Kidney (tissue), 22 donors: ENCODE measurements at places on chromosomes 6 and 20. TPM values are rescaled to one million over a fixed set of nuclear protein-coding genes. Genes with fewer than 3 reads are reported as not detected.
A peak's percentile ranks its signal among the peaks of the same experiment; 100 is the strongest.

Gene KCNQ5
- total RNA-seq = 0.50 TPM

DNA sequence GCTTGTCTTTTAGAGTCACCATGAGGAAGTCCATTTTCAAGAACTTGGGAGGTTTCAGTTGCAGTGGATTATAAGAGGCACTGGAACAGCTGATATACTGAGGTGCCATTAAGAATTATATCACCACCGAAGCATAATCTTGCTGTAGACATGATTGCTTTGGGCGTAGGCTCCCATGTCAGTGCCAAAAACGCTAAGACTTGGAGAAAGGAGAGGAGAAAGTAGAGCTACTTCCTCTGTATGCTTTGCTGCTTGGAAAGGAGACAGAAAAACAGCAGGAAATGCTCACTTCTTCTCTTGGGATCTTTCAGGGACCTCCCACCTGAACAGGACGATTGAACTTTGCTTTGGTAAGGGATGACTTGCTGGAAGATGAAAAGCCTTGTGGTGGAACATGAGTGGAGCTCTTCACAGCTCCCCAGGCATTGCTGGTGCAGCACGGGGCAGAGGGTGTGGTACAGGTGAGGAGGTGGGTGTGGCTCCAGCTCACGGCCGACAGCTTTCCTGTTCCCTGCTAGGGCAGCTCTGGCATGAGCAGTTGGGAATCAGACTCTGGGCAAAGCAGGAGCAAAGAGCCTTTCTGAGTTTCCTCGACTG lies 190.4 kb upstream of the JAG1 start:
- H3K27me3 ChIP-seq = no peaks in the 10 kb centered on the region
- DNase-seq = peak; percentile 33
- H3K4me3 ChIP-seq = peak overlapping the region; percentile 32

Gene FKBP1C
- total RNA-seq = 0.25 TPM

DNA sequence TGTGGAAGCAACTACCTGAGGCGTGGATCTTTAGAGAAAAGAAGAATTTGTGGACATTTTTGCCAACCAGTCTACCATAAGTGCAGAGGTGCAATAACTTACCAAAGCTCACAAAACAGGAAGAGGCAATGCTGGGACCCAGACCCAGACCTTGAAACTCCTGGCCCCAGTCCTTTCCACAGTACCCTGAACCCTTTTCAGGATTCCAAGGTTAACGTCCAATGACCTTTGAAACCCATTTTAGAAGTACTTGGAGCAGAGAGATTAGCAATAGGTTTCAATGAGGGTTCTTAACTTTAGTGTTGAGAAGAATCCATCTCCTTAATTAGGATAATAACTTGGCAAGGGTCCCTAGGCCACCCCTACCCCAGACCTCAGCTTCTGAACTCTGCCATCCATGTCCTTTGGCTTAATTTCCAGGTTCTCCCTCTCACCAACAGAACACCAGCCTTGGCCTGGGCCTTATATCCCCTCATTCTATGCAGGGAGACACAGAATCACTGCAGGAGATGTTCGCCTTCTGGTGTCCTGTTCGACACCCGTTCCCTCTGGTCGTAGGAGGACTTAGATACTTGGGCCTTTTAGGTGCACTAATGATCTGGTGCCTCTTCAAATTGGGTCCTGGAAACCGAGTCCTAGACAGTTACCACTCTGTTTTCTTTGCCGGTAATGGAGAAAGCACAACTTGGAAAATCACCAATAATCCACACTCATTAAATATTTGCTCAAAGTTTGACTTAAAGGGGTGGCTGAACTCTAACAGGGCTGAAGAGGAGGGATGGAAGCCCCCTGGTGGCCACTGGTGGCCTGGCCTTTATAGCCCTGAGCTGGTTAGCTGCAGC lies 40.6 kb downstream of the ISM1 start:
- H3K36me3 ChIP-seq = no peaks in the 10 kb centered on the region
- H3K4me1 ChIP-seq = no peaks in the 10 kb centered on the region
- no peaks in the 10 kb centered on the region for H3K27me3 ChIP-seq
- no peak overlapping the region for H3K27ac ChIP-seq
- DNase-seq = peak; percentile 61

Gene C6orf118
- total RNA-seq = 0.57 TPM

DNA sequence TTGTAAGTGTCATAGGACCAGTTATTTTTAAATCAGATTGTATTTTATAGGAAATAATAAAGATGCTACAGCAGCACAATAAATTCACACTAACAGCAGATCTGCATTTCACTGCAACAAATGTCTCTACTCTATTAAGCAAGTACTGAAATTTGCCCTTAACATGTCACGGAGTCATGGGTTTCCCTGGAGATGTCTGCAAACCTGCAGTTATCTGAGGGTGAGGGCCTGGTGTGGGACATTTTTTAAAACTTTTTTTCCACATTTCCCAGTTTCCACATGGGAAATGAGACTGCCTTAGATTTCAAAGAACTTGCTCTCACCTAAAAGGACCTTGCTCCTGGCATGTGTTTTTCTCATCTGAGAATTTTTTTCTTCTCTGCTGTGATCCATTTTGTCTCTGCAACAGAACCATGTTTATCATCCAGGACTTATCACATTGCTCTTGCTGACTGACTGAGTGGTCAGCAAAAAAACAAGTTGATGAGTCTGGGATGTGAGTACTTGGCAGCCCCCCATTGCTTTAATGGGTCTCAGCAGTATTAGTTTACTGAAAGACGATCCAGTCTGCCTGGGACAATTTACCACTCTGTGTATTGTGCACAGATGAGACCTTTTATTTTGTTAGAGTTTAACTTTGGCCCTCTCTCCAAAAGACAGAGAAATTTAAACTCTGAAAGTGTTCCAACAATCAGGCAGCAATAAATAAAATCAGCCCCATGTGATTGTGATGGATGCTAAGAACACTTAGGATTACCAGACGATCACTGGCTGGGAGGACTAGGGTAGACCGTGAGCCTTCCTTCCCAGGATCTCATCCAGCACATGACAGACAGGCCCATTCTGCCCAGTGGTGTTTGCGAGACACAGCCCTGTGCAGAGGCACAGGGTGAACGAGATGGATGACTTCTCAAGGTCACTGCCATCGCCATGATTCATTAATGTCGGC lies 268.8 kb downstream of the BTBD9 start:
- no peaks in the 10 kb centered on the region for H3K4me1 ChIP-seq
- DNase-seq = peak; percentile 84
- no peak overlapping the region for H3K27ac ChIP-seq
- no peaks in the 10 kb centered on the region for H3K27me3 ChIP-seq
- H3K4me3 ChIP-seq = no peak overlapping the region

Gene CRISP2
- not detected for total RNA-seq
